SK-MEL-5 (cell line): ENCODE measurements at places on chromosomes 7 and 10. TPM values are rescaled to one million over a fixed set of nuclear protein-coding genes. Genes with fewer than 3 reads are reported as not detected.

GHITM gene
- 246 and 275 TPM in 2 replicates for total RNA-seq

PCLO gene
- total RNA-seq = 1,083 and 1,128 TPM in 2 replicates

AKR1D1 gene
- total RNA-seq = 0.13 TPM in 1 of 2 replicates, not detected in the other

MLXIPL gene
- total RNA-seq = 0.03 TPM in 1 of 2 replicates, not detected in the other

SCD gene
- total RNA-seq = 867 and 870 TPM in 2 replicates

MSANTD7 gene
- total RNA-seq = 20.9 and 21.6 TPM in 2 replicates

PARD3 gene
- 42.4 and 44.2 TPM in 2 replicates for total RNA-seq

SLK gene
- 29.0 and 31.6 TPM in 2 replicates for total RNA-seq

ZCWPW1 gene
- 4.5 and 4.7 TPM in 2 replicates for total RNA-seq

ST8SIA6 gene
- total RNA-seq = 1.0 and 1.1 TPM in 2 replicates

FIGNL1 gene
- total RNA-seq = 35.3 and 40.1 TPM in 2 replicates

TET1 gene
- total RNA-seq = 2.9 and 3.3 TPM in 2 replicates

PTF1A gene
- not detected in 2 replicates for total RNA-seq

FBXO24 gene
- 0.13 and 0.55 TPM in 2 replicates for total RNA-seq

CPVL gene
- total RNA-seq = 471 and 497 TPM in 2 replicates

MICALL2 gene
- 1.2 and 2.4 TPM in 2 replicates for total RNA-seq

NKX6-2 gene
- not detected in 2 replicates for total RNA-seq

NPSR1 gene
- not detected in 2 replicates for total RNA-seq

FLNC gene
- 0.05 and 0.11 TPM in 2 replicates for total RNA-seq

GPR22 gene
- not detected in 2 replicates for total RNA-seq

PSMG3 gene
- total RNA-seq = 118 and 130 TPM in 2 replicates

FAM25A gene
- total RNA-seq = not detected in 2 replicates

CCDC3 gene
- 0.19 and 0.42 TPM in 2 replicates for total RNA-seq

CFAP70 gene
- total RNA-seq = 0.40 and 0.51 TPM in 2 replicates

LEP gene
- total RNA-seq = not detected in 2 replicates

ABCB8 gene
- total RNA-seq = 47.9 and 55.7 TPM in 2 replicates

NME8 gene
- total RNA-seq = 0.05 TPM in 1 of 2 replicates, not detected in the other

DDIT4 gene
- total RNA-seq = 192 and 197 TPM in 2 replicates

CPA1 gene
- total RNA-seq = not detected in 2 replicates

RAB18 gene
- 28.2 and 32.5 TPM in 2 replicates for total RNA-seq

GTF2I gene
- 140 and 146 TPM in 2 replicates for total RNA-seq

FBXL15 gene
- total RNA-seq = 6.5 and 8.4 TPM in 2 replicates

AGK gene
- total RNA-seq = 67.1 and 67.2 TPM in 2 replicates

SLC26A4 gene
- 16.7 and 17.9 TPM in 2 replicates for total RNA-seq

TMEM229A gene
- 0.88 and 1.5 TPM in 2 replicates for total RNA-seq

HMX2 gene
- total RNA-seq = not detected in 2 replicates

LDB1 gene
- total RNA-seq = 27.6 and 31.1 TPM in 2 replicates

TRIM73 gene
- 0.37 and 0.50 TPM in 2 replicates for total RNA-seq

WEE2 gene
- total RNA-seq = not detected in 2 replicates

LHFPL3 gene
- 0.16 and 0.26 TPM in 2 replicates for total RNA-seq

CYP26C1 gene
- total RNA-seq = not detected in 2 replicates

GIMAP5 gene
- total RNA-seq = 0.26 and 0.35 TPM in 2 replicates

ZNF485 gene
- total RNA-seq = 2.4 and 3.9 TPM in 2 replicates

ZNF467 gene
- 0.13 TPM in 1 of 2 replicates, not detected in the other for total RNA-seq

DLG5 gene
- 5.3 and 5.5 TPM in 2 replicates for total RNA-seq

CCT6A gene
- 710 and 744 TPM in 2 replicates for total RNA-seq

WNT8B gene
- not detected in 2 replicates for total RNA-seq

TCF7L2 gene
- 2.6 and 3.9 TPM in 2 replicates for total RNA-seq

GSAP gene
- total RNA-seq = 10.6 and 11.1 TPM in 2 replicates

DNAJB12 gene
- total RNA-seq = 30.2 and 32.0 TPM in 2 replicates

PLAC9 gene
- not detected in 2 replicates for total RNA-seq

TMEM72 gene
- total RNA-seq = not detected in 2 replicates
